ENCODE measurements at places on chromosomes 3 and 15. TPM values are rescaled to one million over a fixed set of nuclear protein-coding genes. Genes with fewer than 3 reads are reported as not detected.

DNA sequence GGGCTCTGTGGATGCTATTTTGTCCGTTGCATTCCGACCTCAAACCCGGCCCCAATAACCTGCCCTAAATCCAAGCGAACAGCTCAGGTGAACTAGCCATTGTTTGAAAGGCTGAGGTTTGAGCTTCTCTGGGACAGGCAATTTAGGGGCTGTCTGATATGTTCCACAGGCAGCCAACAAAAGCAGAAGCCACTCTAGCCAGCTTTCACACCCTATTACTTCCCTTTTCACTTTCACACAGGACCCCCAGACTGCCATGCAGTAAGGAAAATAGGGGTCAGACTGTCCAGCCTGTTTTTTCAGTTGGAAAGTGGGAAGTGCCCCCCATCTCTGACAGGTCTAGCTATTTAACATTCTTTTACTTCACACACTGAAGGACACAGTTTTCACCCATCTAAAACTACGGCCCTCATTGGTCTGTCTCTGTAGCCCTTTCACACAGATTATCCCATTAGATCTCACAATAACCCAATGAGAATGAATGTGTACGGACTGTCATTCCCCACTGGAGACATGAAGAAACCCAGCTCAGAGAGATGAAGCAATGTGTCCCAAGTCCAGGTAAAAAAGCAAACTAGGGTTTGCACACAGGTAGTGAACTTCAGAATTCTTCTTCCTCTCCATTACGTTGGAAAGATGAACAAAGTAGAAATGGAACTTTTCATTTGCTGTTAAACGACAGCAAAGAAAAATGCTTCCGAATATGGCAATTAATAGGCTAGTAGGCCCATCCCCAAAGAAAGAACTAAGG lies 1.9 kb downstream of the CCDC12 start:
- DNase-seq = no peak

- no peak for DNase-seq
These were observed 664 bp upstream of the LARP6 start for GRCh38 chr15:70854666-70854976.

GRCh38 chr3:120057626-120058025 lies 36.6 kb downstream of the GSK3B start:
- no peak for DNase-seq

- DNase-seq = no peak
These were observed 116.9 kb downstream of the PLOD2 start for GRCh38 chr3:146044046-146044445.

- DNase-seq = no peak
These were observed 17.1 kb downstream of the ISG20 start for GRCh38 chr15:88655800-88656488.

DNA sequence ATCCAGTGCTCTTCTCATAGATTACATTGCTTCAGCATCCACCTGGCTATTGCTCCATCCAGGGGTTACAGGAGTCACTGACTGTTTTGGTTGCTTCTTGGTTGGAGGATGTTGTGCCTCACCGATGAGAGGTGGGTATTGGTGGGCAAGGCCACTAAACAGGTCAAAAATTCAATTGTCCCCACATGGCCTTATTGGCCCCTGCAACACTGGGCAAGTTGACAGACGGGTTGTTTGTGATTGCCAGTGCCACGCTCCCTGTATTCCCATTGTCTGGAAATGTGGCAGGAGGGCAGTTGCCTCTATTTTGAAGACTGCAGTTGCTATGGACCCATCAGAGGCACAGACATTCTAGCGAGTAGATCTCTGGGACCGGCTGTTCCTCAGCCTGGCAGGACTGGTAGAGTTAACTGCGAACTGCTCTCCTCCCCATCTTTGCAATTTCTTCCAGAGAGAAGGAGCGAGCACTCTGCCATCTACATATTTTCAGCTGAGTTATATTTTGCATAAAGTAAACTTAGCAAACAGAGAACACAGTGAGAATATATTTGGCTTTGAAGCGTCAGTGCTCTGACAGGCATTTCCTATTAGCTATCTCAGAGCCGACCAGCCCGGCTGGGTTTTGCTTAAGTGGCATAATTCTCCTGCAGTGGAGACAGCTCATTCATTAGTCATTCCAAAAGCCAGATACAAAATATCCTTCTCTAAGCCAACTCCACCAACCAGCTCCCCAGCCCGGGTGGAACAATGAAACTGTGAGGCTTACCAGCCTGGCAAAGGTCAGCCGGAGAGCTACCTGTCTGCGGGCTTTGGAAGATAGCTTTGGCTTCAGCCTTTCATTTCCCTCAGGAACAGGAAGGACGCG lies 26.0 kb upstream of the MAGEF1 start:
- no peak for DNase-seq

DNA sequence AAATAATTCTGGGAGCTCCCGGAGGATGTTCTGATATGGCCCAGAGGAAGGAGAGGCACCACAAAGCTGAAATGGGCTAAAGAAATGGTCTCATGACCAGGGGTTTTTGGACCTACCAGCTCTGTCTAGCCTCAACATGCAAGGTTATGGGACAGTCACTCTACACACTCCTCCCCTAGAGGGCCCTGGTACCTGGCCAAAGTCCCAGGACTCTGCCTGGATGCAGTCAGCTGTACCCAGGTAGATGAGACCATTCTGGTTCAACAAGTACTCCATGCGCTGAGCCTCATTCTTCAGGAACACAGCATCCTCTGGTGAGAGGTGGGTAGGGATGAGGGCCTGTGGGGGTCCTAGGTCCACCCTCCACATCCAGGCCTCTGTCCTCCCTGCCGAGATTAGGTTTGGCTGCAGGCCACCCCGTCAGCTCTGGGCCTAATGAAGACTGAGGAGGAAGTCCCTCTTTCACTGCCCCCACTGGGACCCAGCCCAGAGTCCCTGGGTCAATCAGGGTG lies 9.5 kb downstream of the EPB42 start:
- no peak for DNase-seq

DNA sequence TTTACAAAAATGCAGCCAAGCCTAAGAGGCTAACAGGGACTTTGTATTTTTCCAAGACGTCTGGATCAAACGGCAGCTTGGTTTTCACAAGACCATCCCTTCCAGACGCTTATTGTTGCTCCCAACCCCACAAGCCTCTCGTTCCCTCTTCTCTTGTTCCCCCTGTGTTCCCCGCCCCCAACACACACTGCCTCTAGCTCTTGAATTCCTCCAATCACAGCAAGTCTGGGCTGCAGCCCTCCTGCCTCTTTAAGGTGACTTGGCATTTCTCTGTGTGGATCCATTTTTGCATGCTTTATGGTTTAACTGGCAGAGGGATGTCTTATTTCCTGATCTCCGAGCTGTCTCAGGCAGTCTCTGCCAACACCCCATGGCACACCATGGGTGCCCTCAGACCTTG lies 182.2 kb downstream of the ABHD5 start:
- no peak for DNase-seq

GRCh38 chr3:3627114-3627513 lies 172.1 kb upstream of the LRRN1 start:
- no peak for DNase-seq

GRCh38 chr15:77528290-77528967 lies 104.3 kb downstream of the LINGO1 start:
- DNase-seq = no peak

GRCh38 chr15:72994534-72995177 lies 57.6 kb upstream of the NEO1 start:
- no peak for DNase-seq

- no peak for DNase-seq
These were observed 369.6 kb upstream of the ATP10A start for GRCh38 chr15:26232691-26233090.

GRCh38 chr3:146058241-146058640 lies 102.7 kb downstream of the PLOD2 start:
- DNase-seq = no peak

- DNase-seq = no peak
These were observed 11.8 kb downstream of the GOLIM4 start for GRCh38 chr3:168083906-168084305.

- DNase-seq = no peak
These were observed 290.4 kb upstream of the CTDSPL start for GRCh38 chr3:37571269-37571668.

DNA sequence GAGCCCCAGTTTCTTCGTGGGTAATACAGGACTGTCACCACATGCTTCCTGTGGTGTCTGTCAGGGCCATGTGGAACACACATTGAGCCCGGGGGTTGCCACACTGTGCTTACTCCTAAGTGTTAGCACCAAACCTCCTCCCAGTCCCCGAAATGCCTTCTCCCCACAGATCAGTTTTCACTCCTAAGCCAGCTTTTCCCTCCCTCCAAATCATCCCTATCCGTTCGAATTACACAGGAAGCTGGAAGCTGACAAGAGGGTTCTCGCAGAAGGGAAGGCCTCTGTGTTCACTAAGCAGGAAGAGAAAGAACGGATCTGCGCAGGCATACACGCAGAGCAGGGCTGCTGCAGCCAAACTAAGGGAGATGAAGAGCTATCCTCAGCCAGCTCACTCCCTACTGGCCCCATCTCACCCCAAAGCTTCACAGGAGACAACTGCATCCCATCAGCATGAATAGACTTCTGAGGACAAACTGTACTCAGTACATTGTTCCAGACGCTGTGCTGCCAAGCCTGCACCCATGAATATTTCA lies 32.3 kb downstream of the XXYLT1 start:
- no peak for DNase-seq

DNA sequence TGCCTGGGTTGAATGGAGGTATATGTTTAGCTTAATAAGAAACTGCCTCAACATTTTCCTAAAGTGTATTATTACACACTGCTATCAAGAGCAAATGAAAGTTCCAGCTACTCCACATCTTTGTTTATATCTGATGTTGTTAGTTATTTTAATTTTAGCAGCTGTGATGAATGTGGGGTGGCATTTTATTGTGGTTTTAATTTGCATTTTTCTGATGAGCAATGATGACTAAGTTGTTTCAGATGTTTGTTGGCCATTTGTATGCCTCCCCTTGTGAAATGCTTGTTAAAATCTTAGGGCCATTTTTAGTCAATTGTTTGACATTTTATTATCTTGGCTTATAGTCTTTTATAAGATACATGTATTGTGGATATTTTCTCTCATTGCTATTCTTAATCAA lies 260.4 kb upstream of the SLCO3A1 start:
- DNase-seq = no peak

DNA sequence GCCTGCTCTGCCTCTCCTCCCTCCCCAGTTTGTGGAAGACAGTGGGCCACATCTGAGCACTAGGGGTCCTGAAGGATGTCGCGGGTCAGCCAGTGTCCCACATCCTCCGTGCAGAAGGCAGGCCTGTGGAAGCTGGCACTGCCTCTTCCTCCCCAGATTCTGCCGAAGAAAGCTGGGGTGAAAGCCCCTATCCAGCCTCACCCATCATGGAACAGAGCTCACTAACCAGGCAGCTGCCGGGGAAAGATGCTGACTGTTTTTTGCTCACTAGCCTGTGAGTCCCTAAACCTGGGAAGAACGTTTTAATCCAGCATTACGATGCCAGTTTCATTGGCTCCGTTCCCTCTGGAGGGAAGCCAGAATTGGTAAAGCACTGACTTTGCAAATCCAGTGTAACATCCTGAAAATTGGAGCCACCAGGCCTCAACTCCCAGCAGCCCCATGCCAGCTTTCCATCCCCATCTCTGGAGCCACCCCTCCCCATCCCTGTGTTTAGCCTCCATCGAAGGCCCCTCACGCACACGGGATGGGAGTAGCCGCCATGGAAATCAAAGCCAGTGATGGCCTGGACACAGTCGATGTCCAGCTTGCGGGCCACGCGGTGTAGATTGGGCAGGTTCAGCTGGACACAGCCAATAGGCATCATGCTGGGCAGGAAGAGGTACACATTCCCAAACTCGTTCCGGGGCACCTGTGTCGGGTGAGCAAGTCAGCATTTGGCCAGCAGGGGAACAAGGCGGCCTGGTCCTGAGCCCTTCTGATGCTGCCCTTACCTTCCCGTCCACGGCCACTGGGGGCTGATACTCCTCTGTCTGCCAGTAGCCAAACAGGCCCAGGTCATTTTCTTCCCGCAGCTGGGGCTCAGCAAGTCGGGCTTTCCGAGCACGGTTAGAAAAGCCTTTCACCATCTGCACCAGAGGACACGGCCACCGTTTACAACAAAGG lies 23.5 kb downstream of the TMEM43 start:
- no peak for DNase-seq

GRCh38 chr3:16260046-16260445 lies 4.7 kb downstream of the DPH3 start:
- DNase-seq = no peak

DNA sequence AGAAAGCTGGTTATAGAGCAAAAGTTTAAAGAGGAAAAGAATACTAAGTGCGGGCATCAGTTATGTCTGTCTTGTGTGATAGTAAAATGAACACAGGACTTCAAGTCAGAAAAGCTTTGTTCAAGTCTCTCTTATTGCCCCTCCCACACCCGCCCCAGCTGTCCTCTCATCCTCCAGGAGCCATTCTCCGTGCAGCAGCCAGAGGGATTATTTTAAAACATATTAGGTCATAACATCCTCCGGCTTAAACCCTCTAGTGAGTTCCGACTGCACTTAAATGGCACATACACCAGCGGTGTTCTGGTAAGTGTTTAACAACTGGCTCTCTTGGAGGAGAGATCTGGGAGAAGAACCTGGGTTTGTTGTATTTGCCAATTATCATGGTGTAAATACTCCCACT lies 104.8 kb upstream of the TNFAIP8L3 start:
- DNase-seq = no peak

DNA sequence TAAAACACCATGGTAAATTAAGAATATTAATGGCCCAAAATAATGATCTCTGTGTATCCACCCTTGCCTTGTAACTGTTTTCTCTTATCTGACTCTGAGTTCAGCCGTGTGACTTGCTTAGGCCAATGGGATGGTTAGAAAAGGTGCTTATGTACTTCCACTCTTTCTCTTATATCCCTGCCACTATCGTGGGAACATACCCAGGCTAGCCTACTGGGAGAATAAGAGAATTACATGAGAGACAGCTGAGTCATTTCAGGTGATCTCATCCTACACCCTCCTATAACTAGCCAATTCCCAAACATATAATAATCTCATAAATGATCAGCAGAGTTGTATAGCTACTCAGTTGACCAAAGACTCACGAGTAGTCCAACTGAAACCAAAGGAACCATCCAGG lies 98.3 kb upstream of the ABI3BP start:
- no peak for DNase-seq

Gene MST1R
- total RNA-seq = 0.83 TPM

Gene RPLP1
- total RNA-seq = 2,332 TPM

Gene CCR8
- total RNA-seq = 5.3 TPM

Gene ADPRH
- 6.8 TPM for total RNA-seq

Gene MRPS11
- 80.1 TPM for total RNA-seq

Gene KPNA1
- total RNA-seq = 58.6 TPM

Gene XIRP1
- total RNA-seq = 4.1 TPM

Gene GOLGA6L7
- not detected for total RNA-seq

Gene SCN5A
- 0.33 TPM for total RNA-seq

Gene UROC1
- not detected for total RNA-seq

Gene TF
- total RNA-seq = 0.02 TPM

Gene C3orf70
- total RNA-seq = 0.07 TPM

Data from CD8-positive, alpha-beta memory T cell (primary cell).